ENCODE measurements at places on chromosomes 12 and 14. TPM values are rescaled to one million over a fixed set of nuclear protein-coding genes. Genes with fewer than 3 reads are reported as not detected.

Gene POLE
- total RNA-seq: 36.5 TPM

Gene SIX1
- 0.47 TPM for total RNA-seq

Gene MIP
- 0.62 TPM for total RNA-seq

Gene NTF3
- 2.3 TPM for total RNA-seq

Gene PTPRB
- 8.7 TPM for total RNA-seq

Gene KLRB1
- total RNA-seq: not detected

Gene OR4E2
- total RNA-seq: not detected

Gene PLEKHD1
- total RNA-seq: 0.16 TPM

DNA sequence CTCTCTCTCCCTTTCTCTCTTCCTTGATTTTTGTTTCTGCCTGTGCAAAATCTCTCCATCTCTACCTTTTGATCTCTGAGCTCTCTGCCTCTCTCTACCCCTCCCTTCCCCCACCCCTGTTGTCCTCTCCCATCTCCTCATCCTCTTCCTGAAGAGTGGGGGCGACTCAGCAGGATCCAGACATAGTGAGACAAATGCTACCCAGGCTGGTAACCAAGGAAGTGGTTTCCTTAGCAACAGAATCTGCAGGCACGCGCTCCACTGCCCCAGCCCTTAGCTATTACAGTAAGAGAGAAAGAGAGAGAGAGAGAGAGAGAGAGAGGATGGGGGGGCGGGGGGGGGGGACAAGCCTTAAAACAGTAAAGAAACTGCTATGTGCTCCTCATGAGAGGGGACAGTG, 85.6 kb downstream of the CMKLR1 start:
- peak; percentile 58 for DNase-seq

GRCh38 chr12:44750468-44750867, 125.6 kb downstream of the NELL2 start:
- DNase-seq: no peak

DNA sequence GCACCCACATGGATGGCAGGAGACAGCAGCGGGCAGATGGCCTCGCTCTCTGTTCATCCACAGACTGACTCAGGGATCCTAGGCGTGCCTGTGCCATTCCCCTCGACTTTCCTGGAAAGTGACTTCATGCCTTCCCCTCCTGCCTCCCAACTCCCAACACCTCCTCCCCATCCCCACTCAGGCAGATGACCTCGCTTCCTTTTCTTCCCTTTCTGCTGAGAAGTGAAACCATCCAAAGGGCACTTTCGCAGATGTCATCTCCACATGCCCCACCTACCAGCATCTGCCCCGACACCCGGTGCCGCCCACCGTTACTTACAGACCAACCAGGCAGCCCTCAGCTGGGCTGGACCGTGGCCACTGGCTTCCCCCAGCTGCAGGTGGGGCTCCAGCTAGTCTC, 29.6 kb downstream of the BEGAIN start:
- no peak for DNase-seq

DNA sequence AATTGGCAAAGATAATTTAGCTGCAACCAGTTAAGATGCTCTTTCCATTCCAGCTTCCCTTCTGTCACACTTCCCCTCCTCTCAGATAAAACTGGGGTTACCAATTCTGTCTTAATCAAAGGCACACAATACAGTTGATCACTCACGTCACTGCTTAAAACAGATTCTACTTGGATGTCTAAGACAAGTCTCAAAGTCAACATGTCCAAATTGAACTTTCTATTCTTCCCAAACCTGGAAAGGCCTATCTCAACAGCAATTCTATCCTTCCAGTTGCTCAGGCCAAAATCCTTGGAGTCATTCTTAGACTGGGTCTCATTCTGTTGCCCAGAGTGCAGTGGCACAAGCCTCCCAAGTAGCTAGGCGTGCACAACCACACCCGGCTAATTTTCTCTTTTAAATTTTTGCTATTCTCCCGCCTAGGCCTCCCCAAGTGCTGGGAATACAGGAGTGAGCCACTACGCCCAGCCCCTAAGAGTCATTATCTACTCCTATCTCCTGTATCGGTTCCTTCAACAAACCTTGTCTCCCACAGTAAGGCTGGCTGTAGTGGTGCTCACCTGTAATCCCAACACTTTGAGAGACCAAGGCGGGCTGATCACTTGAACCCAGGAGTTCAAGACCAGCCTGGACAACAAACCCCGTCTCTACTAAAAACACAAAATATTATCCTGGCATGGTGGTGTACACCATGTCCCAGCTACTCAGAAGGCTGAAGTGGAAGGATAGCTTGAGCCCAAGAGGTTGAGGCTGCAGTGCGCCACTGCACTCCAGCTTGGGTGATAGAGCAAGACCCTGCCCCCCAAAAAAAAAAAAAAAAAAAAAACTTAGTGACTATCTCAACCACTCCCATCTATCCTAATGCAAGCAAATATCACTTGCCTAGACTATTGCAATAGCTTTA, 4.7 kb downstream of the RPS29 start:
- DNase-seq: no peak

DNA sequence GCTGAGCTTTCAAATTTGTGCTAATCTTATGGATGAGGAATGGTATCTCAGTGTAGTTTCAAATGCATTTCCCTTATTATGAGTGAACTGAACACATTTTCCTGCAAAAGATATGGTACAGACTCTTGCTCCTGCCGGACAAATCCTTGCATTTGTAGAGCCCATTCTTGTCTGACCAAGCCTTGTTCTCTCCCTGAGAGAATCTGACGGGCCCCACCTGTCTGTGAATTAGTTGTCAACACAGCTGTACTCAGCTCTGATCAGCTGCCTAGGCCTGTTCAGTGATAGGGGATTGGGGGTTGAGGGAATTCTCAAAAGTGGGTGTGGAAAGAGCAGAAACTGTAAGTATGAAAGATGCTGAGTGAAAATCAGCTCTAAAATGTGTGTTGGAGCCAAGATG, 42.8 kb upstream of the SCN8A start:
- no peak for DNase-seq

DNA sequence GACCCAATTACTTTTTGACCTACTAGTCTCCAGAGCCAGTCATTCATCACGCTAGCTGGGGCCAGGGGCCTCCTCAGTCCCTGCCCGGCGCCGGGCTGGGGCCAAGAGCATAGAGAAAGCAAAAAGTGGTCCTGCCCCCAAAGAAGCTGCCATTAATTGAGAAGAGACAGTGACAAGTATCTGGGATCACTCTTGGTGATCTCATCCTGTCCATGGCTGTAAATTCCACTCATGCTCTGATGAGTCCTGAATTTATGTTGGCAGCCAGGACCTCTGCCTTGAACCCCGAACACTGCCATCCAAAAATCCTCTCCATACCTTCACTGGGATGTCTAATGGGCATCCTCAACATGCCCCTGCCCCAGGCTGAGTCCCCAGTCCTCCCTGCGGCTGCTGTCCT, 34.4 kb upstream of the DLK1 start:
- DNase-seq: no peak

DNA sequence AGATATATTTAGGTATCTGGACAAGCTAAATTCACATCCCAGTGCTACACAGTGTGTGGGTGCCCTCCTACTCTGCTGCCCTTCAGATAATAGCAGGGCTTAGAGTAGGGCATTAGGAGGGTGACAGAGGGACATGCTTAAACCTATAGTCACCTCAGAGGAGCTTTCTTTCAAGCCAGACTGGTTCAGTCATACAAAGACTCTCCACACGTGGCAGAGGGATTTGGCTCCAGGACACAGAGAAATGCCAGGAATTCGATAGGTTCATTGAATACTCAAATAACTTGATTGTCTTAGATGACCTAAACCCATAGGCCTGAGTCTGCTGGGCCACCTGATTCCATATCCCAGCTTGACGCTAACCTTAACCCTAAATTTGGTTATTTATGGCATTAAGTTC, 163.5 kb downstream of the TPH2 start:
- DNase-seq: no peak

- no peak for DNase-seq
These were observed 35.1 kb downstream of the DHX37 start for GRCh38 chr12:124953689-124954405.

GRCh38 chr12:119613319-119613936, 19.9 kb downstream of the TMEM233 start:
- DNase-seq: no peak

DNA sequence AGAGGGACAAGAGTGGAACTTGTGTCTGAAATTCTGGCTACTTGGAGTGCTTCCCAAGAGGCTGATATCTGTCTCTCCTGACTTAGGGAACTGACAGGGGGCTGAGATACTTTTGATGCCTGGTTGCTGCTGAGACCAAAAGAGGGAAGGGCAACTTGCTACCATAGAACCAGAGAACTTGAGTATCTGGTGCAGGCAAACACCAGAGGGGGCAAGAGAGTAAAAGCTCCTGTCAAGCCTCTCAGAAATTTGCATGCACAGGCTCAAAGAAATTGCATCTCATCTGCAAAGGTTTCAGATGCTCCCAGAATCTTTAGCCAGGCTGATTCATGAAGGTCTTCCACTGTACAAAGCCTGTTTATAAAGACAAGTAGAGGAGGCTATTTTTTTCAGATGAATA, 391.3 kb upstream of the FOXG1 start:
- DNase-seq: no peak

- DNase-seq: no peak
These were observed 3.0 kb upstream of the SSTR1 start for GRCh38 chr14:38204719-38205115.

DNA sequence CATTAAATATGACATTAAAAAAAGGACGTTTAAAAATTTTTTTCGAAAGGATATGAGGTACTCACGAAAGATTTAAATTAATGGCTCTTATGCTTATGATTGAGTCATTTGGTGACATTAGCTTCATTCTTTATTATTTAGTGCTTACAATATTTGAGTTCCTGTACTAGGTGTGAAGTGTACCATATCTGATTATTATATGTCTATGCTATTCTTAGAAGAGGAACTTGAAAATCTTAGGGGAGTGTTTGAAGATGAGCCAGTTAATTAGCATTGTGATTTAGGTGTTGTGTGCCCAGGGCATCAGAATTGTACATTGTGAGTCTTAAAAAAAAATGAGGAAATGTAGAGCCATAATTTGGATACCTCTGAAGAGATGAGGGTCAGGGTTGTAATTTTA, 118.6 kb downstream of the FUT8 start:
- DNase-seq: no peak

DNA sequence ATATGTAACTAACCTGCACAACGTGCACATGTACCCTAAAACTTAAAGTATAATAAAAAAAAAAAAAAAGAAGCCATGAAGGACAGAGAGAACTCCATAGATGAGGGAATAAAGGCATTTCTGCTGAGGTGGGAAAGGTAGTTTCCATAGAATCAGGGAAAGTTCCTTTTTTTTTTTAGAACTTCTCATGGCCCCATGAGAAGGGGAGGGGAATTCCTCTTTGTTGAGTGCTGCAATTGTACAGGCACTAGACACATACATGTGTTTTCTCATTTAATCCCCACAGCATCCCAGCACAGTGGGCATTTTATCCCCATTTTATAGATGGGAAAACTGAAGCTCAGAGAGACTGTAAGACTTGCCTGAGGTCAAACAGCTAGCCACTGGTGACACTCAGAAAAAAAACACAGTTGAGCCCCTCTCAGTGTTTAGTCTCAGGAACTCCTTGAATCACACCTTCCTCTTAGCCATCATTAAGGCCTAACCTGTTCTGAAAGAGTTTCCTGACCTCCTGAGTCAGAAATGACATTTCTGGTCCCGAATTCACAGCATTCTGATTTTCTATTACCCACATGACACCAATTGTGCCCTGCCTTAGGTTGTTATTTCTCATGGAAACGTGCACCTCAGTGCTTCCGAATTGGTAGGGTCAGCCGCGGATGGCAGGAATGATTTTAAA, 189.3 kb upstream of the G2E3 start:
- DNase-seq: no peak

- no peak for DNase-seq
These were observed 69.3 kb downstream of the PPFIBP1 start for GRCh38 chr12:27593266-27593665.

- DNase-seq: no peak
These were observed 199.3 kb upstream of the PWP1 start for GRCh38 chr12:107486140-107486892.

- DNase-seq: no peak
These were observed 92.5 kb downstream of the BBS10 start for GRCh38 chr12:76255692-76256091.

DNA sequence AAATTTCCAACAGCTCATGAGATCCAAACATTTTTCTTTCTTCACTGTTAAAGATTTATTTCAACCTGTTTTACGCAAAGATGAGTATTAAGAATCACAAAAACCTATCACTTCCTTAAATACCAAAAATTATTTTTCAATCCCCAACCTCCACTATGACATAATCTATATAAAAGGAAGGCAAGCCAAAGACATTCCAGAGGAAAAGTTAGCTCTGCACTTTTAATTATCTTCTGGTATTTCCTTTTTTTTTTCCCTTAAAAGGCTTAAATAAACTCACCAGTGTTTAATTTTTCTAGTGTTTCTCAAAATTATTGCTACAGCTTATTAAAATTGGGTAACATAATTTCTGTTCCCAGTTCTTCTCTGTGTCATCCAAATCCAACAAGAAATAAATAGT, 75.9 kb downstream of the BMP4 start:
- no peak for DNase-seq

DNA sequence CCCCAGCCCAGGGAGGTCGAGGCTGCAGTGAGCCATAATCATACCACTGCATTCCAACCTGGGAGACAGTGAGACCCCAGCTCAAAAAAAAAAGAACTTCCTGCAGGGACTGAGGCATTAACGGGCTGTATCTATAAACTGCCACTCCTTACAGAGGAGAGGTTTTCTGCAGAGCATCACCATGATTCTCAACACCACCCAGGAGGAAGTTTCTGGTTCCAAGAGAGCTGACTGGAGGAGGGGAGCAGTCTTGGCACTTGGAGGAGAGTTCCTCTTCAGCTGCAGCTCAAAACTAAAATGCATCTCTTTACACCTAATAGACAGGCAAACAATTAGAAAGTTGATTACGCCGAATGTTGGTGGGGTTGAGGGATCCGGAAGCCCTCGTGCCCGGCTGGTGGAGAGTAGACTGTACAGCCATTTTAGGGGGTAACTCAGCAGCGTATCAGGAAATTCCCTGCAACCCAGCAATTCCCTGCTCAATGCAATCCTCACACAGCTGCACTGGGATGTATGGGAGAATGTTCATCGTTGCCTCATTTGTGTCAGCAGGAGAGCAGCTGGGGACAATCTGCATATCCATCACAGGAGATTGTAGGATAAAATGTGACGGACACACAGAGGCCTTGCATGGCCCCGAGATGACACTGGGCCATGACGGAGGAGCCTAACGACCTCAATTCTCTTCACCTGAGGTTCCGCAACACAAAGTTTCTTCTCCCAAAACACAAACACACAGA, 36.6 kb downstream of the ACTN1 start:
- DNase-seq: no peak

GRCh38 chr12:10119066-10119465, 10.9 kb downstream of the CLEC7A start:
- no peak for DNase-seq

GRCh38 chr12:9740106-9740750, 7.3 kb upstream of the CLECL1 start:
- DNase-seq: no peak

- no peak for DNase-seq
These were observed 20.2 kb upstream of the P2RX4 start for GRCh38 chr12:121189619-121190155.

GRCh38 chr12:63747553-63747952, 32.2 kb upstream of the RXYLT1 start:
- no peak for DNase-seq
